ENCODE measurements at places on chromosomes 3 and 15.

DNA sequence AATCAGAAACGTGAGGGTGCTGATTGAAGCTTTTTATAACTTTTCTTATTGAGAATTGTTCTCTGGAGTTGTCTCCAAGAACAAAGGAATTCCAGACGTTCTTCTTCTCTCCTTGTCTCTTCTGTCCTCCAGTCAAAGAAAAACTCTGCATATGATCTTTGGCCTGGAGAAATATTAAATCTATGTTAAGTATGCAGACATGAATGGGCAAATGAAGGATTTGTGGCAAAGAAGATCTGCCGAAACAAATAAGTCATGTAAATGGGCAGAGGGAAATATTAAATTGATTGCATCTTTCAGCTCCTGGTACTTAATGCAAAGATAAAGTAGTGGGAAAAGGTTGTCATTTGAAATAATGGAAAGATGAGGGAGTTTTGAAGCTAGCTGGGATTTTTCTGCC lies 74.9 kb downstream of the IGF1R start:
- no peak for DNase-seq

- no peak for DNase-seq
These were observed 96.8 kb downstream of the BBX start for GRCh38 chr3:107619549-107619948.

GRCh38 chr3:123949641-123950040 lies 11.4 kb downstream of the CCDC14 start:
- DNase-seq = no peak

DNA sequence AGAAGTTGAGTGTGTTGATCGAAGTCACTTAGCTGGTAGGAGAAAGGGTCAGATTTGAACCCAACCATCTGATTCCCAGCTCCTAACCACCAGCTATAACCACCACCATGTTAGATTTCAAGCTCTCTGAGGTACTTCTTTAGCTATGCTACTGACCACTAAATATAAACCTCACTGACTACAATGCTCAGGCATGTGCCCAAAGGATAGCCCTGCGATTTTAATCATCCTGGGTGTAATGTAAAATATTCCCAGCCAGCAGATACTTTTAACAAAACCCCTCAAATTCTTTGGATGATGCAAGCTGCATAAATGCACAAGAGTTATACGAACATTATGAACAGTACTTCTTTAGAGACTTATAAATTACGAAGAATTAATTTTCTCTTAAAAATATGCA lies 115.2 kb upstream of the TSC22D2 start:
- no peak for DNase-seq

GRCh38 chr3:111747490-111747889 lies 111.6 kb upstream of the PHLDB2 start:
- DNase-seq = no peak

DNA sequence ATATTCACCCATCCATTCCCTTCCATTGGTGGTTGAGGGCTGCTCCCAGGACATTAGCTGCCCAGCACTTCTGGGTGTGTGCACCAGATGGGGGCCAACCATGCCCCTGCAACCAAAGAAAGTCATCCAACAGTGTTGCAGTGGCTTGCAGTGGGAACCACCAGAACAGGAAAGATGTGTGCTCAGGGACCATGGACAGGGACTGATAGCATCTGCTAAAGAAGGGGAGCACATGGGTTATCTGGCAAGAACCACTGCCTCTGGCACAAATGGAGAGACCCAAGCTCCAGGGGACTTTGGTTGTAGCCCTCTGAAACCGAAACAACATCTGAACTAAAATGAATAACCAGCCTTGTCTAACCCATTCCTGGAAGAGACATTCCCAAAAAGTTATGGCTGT lies 8.1 kb downstream of the DCLK3 start:
- DNase-seq = no peak

GRCh38 chr15:39685999-39686613 lies 96.5 kb downstream of the FSIP1 start:
- no peak for DNase-seq

DNA sequence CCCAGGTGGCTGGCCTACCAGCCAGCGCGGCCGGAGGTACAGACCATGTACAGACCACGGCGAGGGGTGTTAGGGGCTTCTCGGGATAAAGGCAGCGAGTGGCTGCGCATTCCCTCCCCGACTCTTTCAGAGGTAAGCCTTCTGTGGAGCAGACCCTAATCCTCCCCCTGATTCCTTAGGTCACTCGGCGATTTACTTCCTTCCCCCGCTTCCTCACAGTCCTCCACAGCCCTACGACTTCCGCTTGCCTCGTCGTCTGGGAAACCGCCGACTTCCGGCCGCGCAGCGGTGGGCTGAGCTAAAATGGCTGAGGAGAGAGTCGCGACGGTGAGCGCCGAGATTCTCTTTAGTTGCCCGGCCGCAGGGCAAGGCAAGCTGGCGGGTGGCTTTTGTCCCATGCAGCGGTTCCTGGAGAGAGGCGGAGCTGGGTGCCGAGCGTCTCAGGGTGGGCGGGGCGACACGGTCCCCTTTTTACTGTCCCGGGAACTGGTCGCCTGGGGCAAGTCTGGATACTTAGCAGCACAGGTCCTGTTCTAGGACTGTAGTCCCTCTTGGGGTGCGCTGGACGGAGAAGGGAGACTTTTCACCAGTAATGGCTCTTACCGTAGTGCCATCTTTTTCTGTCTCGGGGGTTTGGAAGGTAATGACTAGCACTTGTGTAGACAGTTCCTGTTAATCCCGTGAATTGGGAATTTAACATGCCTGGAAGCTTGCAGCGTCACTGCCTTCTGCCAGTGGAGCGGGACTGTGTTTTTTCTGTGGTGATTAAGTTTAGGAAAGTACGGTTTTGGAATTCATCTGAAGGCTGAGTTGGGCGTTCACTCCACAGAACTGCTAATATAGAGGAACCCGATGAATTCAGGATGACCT lies at the start of the genes BBS4 and HIGD2B:
TSS of gene BBS4 (plus strand) at position 283 of the 870 bp plus-strand sequence. CDS start at position 304, 21 bp downstream.
TSS of gene HIGD2B (minus strand) at position 258 of the 870 bp plus-strand sequence. CDS start 9,808 bp downstream, outside the sequence.
- DNase-seq = peak; percentile 36

GRCh38 chr15:69957175-69957574 lies 140.5 kb downstream of the TLE3 start:
- DNase-seq = no peak

DNA sequence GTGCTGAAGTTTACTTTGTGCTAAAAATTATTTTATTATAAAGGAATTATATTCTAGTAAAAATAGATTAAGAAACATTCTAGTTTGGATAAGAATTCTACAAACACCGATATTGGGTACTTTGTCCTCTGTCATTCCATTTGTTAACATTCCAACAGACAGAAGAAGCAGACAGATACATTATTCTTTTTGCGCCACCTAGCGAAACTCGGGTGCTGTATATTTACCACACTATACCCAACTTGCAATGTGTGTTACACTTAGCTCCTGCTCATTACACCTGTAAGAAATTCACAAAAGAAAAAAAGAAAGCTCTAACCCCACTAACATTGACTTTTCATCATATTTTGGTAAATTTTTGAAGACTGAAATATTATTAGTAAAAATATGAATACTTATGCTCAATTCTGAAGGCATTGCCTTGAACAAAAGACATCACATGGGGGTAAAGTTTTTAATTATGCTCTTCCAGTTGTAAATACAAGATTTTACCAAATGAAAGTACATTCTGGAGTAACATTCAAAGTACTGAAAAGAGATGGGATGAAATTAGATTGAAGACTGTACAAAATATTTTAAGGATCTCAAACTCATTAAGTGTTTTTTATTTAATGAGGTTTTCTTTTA lies 136.5 kb upstream of the MLF1 start:
- peak; percentile 26 for DNase-seq

DNA sequence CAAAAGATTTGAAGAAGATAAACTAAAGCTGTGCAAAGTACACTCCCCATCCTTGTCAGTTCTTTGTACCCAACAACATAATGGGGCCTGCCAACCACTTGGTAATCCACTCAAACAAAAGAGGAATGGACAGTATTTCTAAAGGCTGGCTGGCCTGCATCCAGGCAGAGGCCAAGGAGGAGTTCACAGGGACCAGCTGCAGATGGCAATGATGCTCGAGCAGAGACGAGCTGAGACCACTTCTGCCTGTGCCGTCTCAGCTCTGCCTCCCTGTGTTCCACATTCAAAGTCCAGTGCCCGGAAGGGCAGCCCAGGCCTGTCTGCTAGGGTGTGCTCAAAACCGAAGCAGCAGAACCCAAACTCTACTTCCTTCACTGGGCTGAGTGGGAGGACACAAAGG lies 14.3 kb downstream of the CXCR6 start:
- no peak for DNase-seq
